ENCODE measurements at places on chromosomes 6 and 20. TPM values are rescaled to one million over a fixed set of nuclear protein-coding genes. Genes with fewer than 3 reads are reported as not detected.

Gene TUBB1
- total RNA-seq = not detected

Gene FILIP1
- 0.98 TPM for total RNA-seq

Gene MRAP2
- total RNA-seq = 8.9 TPM

Gene PTCRA
- total RNA-seq = not detected

Gene CTAGE9
- total RNA-seq = not detected

Gene DEFB112
- not detected for total RNA-seq

Gene LPA
- total RNA-seq = not detected

Gene ADGRB3
- total RNA-seq = not detected

Gene SLC17A1
- total RNA-seq = not detected

Gene BTN1A1
- not detected for total RNA-seq

Gene XKR7
- not detected for total RNA-seq

Gene COL21A1
- total RNA-seq = 5.2 TPM

Gene CD2AP
- 23.3 TPM for total RNA-seq

Gene KCNK5
- total RNA-seq = not detected

Gene BPIFB4
- not detected for total RNA-seq

Gene BACH2
- 2.9 TPM for total RNA-seq

Gene HLA-DQA1
- not detected for total RNA-seq

Gene CCR6
- not detected for total RNA-seq

Gene RIPOR3
- total RNA-seq = not detected

Gene BLOC1S5
- 18.4 TPM for total RNA-seq

Gene SFTA2
- total RNA-seq = not detected

Gene PTGIS
- total RNA-seq = under 0.01 TPM

Gene FKBP1C
- total RNA-seq = 1.5 TPM
